ENCODE measurements at places on chromosomes 5 and 9. TPM values are rescaled to one million over a fixed set of nuclear protein-coding genes. Genes with fewer than 3 reads are reported as not detected.

The PIP5KL1 gene
- 0.79 TPM for polyA plus RNA-seq

The GRXCR2 gene
- 0.03 TPM for polyA plus RNA-seq

The SLC22A4 gene
- polyA plus RNA-seq = 9.6 TPM

The AK3 gene
- polyA plus RNA-seq = 80.4 TPM

The TSPAN17 gene
- polyA plus RNA-seq = 25.7 TPM

The PCDHGB2 gene
- 1.0 TPM for polyA plus RNA-seq

The OR13F1 gene
- polyA plus RNA-seq = not detected

The FBP2 gene
- polyA plus RNA-seq = 0.25 TPM

All from large intestine (tissue), 12 donors.